ENCODE measurements at places on chromosomes 5 and 9. TPM values are rescaled to one million over a fixed set of nuclear protein-coding genes. Genes with fewer than 3 reads are reported as not detected.

TXNDC8 gene
- not detected for total RNA-seq

PTGDS gene
- total RNA-seq = 8.4 TPM

CEL gene
- 1.5 TPM for total RNA-seq

C6 gene
- 0.18 TPM for total RNA-seq

AGGF1 gene
- total RNA-seq = 16.8 TPM

ADCY2 gene
- 17.5 TPM for total RNA-seq

KIF20A gene
- total RNA-seq = 17.8 TPM

NEUROG1 gene
- not detected for total RNA-seq

TRPM3 gene
- 0.49 TPM for total RNA-seq

DNA sequence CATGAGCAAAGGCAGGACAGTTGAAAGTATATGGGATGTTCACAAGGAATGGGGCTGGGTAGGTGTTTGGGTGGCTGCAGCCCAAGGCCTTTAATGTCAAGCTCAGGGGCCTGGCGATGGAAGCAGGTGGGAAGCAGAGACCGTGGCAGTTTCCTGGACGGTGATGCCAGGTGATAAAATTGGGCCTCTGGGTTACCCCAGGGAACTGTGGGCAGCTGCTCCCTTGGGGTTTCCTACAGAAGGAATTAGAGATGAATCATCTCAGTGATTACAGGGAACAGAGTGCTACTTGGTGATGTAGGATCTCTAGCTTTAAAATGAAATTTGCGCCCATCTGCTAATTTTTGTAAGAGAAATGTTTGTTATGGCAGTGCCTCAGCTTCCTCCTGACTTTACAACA lies 39.2 kb downstream of the TSTD2 start:
- no peak for DNase-seq

GRCh38 chr5:53331463-53331862 lies 149.0 kb upstream of the FST start:
- DNase-seq = no peak

- DNase-seq = no peak
Measured at GRCh38 chr5:45692481-45692880, 3.7 kb downstream of the HCN1 start.

GRCh38 chr9:21672761-21673160 lies 129.7 kb upstream of the MTAP start:
- no peak for DNase-seq

- peak; percentile 50 for DNase-seq
Measured at GRCh38 chr5:173744551-173744950, 128.1 kb upstream of the BOD1 start.

DNA sequence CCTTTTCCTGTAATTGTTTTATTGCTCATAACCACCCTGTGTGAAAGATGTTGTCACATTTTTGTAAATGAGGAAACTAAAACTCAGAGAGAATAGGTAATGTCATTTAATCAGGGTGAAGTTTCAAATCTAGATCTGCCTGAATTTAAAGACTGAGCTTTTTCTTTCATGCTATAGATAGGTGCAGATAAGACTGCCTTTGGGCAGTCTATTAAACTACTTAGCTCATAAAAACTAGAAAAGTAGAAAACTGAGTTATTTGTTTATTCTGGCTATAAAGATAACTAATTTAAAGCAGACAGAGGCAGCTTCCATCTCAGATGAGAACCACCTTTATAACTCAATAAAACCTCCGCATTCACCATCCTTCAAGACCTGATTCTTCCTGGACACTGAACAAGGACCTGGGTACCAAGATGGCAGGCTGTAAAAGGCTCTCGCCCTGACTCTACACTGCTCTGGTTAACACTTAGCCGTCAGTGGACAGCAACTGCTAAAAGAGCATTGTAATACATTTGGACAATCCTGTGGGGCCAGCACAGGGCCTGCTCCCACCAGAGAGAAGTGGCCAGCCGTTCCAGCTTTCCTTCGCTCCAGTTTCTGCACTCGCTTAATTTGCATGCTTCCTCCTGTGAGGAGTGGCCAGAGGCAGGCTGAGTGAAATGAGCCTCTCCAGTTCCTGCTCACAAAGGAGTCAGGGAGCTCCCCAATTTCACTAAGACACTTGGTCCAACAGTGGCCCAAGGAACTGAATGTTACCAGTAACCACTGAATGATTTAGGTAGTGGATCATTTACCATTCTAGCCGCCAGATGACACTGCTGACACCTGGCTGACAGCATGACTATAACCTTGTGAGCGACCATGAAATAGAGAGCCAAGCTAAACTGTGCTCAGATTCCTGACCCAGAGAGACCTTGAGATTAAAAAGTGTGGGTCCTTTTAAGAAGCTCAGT lies 566.4 kb downstream of the EFNA5 start:
- DNase-seq = peak; percentile 63

DNA sequence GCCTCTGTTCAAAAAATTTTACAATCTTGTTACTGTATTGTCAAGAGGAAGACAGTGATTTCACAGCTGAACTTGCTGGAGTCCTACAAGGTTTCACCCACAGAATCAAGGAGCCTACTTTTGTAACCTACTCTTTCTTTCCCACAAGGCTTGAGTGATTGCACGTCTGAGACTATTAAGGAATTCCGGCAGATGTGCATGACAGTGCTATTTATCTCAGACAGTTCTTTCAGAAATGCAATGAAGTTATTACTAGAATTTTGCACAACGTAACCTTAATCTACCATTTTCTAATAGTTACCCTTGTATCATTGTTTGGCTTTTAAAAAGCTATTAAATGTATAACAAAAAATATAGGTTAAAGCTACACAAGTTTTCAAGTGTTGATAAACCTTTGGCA lies 400.1 kb downstream of the PTPRD start:
- no peak for DNase-seq

DNA sequence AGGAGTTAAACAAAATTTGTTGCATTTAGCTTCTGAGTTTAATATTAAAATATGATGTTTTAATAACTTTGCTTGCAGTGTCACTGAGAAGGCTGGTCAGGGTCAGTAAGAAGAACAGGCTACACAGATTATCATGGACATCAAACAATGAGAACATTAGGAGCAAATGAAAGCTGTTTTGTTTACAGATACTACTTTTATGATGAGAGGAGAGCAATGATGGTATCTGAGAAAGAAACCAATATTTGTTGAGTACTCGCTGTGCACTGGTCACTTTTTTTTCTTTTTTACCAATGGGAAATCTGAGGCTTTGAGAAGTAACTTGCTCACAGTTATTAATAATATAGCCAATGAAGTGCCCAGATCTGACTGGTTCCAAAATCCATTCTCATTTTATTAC lies 109.6 kb downstream of the INVS start:
- DNase-seq = no peak

DNA sequence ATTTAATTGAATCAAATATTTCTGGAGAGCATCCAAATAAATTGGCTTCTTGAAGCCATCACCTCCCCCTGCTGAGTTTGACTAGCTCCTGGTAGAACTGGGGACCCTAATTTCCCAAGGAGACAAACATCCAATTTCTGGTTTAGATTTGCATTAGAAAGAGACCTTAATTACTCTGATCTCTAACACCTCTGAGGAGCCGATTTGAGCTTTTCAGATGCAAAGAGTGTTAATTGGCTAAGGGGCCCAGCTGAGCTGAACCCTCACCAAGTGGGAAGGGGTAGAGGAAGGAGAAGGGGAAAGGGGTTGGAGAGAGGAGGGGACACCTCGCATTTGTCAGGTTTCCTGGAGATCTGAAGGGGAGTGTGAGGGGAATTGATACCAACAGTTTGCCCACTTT lies 145.4 kb upstream of the SHB start:
- DNase-seq = no peak

DNA sequence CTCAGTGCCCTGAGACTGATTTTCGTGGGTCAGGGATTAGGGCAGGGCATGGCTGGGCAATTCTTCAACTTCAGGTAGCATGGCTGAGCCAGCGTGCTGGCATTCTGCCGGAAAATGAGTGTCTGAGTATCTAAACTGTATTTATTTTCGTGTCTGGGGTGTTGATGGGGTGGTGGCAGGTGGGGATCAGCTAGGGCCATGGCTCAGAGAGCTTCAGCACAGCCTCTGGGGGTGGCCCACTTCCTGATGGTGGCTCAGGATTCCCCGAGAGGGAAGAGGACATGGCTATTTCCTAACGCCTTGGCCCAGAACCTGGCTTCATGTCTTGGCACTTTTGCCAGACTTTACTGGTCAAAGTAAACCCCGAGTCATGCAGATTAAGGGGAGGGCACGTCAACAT lies 260.5 kb downstream of the GADD45G start:
- no peak for DNase-seq

- peak; percentile 10 for DNase-seq
Measured at GRCh38 chr9:97529363-97530076, 28.1 kb downstream of the TMOD1 start.

- peak; percentile 58 for DNase-seq
Measured at GRCh38 chr5:113237893-113238292, 196.9 kb downstream of the TSSK1B start.

GRCh38 chr5:117161718-117162335 lies 587.2 kb upstream of the SEMA6A start:
- DNase-seq = peak; percentile 70

GRCh38 chr5:80916676-80917075 lies 43.5 kb upstream of the RASGRF2 start:
- peak; percentile 64 for DNase-seq

DNA sequence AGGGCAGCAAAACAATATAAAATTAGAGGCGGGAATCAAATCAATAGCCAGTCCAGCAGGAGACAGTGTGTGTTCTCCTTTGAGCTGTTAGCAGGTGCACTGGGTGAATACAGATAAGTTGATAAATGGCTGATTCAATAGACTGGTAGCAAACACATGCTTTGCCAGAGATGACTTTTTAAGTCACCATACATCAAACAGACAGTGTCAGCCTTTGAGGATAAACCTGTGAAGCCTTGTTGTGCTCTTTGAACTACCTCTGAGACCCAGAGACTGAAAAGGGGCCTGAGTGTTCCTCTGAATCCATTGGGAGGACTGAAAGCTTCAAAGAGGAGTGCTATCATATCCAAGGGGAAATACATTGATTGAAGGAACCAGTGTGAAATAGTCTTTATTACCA lies 301.9 kb downstream of the RASEF start:
- no peak for DNase-seq
